ENCODE measurements at places on chromosomes 5 and 9. TPM values are rescaled to one million over a fixed set of nuclear protein-coding genes. Genes with fewer than 3 reads are reported as not detected.

Gene LECT2
- 6.5 TPM for total RNA-seq

Gene CATSPER3
- 0.86 TPM for total RNA-seq

Gene MGAT4B
- 192 TPM for total RNA-seq

Gene TENT4A
- total RNA-seq = 14.3 TPM

Gene SHISAL2B
- total RNA-seq = not detected

Gene ATOX1
- 72.9 TPM for total RNA-seq

Gene ANKRD20A1
- 0.48 TPM for total RNA-seq

Gene FAT2
- total RNA-seq = not detected
